ENCODE measurements at places on chromosomes 3 and 15. TPM values are rescaled to one million over a fixed set of nuclear protein-coding genes. Genes with fewer than 3 reads are reported as not detected.

ILDR1 gene
- 5.1 TPM for polyA plus RNA-seq

DPPA2 gene
- polyA plus RNA-seq, result not detected

SLC22A13 gene
- polyA plus RNA-seq, result 0.15 TPM

CATSPER2 gene
- 23.0 TPM for polyA plus RNA-seq

CCR1 gene
- 2.5 TPM for polyA plus RNA-seq

PEX5L gene
- 0.21 TPM for polyA plus RNA-seq

AP2M1 gene
- 240 TPM for polyA plus RNA-seq

FILIP1L gene
- polyA plus RNA-seq, result 20.4 TPM

SLCO3A1 gene
- 2.7 TPM for polyA plus RNA-seq

ALPK3 gene
- polyA plus RNA-seq, result 1.3 TPM

DZIP3 gene
- polyA plus RNA-seq, result 0.54 TPM

SENP2 gene
- polyA plus RNA-seq, result 13.3 TPM

WDR93 gene
- not detected for polyA plus RNA-seq

CHP1 gene
- 102 TPM for polyA plus RNA-seq

CLDN1 gene
- polyA plus RNA-seq, result not detected

GATM gene
- 545 TPM for polyA plus RNA-seq

DUOX1 gene
- polyA plus RNA-seq, result not detected

FGD5 gene
- polyA plus RNA-seq, result 3.1 TPM

CTXND1 gene
- 12.8 TPM for polyA plus RNA-seq

TM4SF18 gene
- 5.3 TPM for polyA plus RNA-seq

CLSTN2 gene
- polyA plus RNA-seq, result not detected

IL17RD gene
- polyA plus RNA-seq, result not detected

RPSA gene
- 1,375 TPM for polyA plus RNA-seq

CA12 gene
- 0.27 TPM for polyA plus RNA-seq

PRSS50 gene
- polyA plus RNA-seq, result 0.01 TPM

KNG1 gene
- polyA plus RNA-seq, result not detected

CCPG1 gene
- polyA plus RNA-seq, result 42.0 TPM

RBM6 gene
- polyA plus RNA-seq, result 61.0 TPM

ISLR gene
- 1.1 TPM for polyA plus RNA-seq

TERC gene
- not detected for polyA plus RNA-seq

CEP97 gene
- 4.2 TPM for polyA plus RNA-seq

Measured in small intestine (tissue), 16 donors.